Astrocyte of the spinal cord (primary cell): ENCODE measurements at places on chromosomes 6 and 20.
A peak's percentile ranks its signal among the peaks of the same experiment; 100 is the strongest.

DNA sequence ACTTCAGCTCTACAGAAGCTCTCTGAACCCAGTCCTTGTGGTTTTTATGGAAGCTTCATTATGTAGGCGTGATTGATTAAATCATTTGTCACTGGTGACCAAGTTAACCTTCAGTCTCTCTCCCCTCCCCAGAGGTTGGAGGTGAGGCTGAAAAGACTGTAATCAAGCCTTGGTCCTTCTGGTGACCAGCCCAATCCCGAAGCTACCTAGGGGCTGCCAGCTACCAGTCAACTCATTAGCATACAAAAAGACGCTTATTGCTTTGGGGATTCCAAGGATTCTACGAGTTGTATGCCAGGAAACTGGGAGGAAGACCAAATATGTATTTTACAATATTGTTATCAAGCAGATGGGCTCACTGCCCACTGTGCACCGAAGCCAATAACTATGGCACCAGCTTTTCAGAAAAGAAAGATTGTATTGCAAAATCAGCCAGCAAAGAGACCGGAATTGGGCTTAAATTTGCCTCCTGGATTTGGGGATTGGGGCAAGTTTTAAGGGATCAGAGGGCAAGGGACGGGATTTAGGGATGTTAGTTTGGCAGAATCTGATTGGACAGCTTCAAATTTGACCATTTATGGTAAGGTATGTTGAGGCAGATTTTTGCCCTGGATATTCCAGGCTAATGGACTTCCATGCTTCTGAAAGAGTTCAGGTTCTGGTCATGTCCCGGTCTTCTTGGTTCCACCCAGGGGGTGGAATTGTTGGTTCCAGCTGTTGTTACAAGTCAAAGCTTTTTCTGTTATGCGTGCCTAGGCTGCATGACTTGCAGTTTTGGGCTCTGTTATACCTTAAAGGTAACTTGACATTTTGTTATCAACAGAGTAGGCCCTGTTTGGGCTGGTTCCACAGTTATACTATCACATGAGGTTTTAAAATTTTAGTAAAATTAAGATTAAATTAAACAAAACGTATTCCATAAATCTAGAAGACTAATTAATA is 167.4 kb downstream of the COL9A1 start:
- DNase-seq, result no peak

- no peak for DNase-seq
Observed at GRCh38 chr6:141212296-141212695, 920.4 kb upstream of the GJE1 start.

- no peak for DNase-seq
Observed at GRCh38 chr20:835608-836045, 2.1 kb downstream of the FAM110A start.

DNA sequence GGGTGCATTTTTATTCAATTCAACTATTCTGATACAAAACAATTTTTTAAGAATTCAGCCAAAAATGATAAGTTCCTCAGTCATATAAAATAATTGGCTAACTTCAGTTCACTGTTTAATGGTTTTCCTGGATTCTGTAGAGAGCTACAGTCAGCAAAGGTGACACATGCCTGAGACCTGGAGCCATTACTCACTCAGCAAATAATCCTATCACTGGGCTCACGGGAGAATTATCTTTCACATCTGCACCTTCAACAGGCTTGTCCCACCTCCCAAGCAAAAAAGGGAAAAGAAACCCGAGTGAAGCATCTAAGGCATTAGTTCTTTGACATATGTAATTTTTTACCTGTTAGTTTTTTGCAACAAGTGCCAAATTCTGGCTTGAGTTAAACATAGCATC is 34.9 kb upstream of the FOXA2 start:
- DNase-seq, result no peak

DNA sequence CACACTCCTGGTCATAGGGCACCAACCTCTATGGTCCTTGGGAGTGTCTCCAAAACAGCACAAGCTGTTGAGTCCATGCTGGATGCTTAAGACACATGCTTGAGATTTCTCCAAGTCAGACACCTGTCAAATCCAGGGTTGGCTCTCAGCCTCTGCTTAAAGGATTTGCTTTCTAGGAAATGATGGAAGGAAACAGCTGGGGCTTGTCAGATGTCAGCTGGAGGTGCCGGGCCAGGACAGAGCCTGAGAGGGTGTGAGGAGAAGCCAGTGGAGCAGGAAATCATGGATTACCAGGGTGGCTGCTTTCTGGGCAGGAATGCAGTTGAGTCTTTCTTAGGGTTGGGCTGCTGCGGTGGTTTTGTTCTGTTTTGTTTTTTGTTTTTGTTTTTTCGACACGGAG is 83.0 kb upstream of the FAM184A start:
- no peak for DNase-seq

GRCh38 chr6:1613688-1614447 is 4.2 kb downstream of the FOXC1 start:
- DNase-seq, result no peak

- DNase-seq, result peak; percentile 42
Observed at GRCh38 chr6:70221025-70221714, 81.7 kb downstream of the COL9A1 start.

DNA sequence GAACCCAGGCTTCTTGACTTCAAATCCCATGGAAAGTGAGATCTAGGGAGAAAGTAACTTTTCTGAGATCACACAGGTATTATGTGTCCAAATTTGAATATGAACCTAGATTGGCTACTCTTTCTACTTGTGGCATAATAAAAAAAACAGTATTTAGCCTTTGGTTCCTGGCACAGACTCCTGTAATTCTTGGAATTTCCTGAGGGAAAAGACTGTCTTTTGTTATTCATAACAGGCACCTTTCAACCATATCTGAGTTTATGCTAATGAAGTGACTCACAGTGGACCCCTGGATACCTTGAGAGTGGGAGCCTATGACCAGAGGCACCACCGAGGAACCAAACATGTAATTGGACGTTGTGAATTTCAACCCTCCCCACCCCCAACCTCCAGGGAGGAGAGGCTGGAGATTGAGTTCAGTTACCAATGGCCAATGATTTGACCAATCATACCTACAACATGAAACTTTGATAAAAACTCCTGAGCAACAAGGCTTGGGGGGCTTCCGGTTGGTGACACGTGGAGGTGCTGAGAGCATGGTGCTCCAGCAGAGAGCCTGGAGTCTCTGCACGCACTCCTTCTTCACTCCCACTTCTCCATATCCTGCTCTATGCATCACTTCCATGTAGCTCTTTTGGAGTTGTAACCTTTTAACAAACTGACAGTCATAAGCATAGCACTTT is 48.8 kb downstream of the LAMA4 start:
- peak; percentile 76 for DNase-seq
